PC-9 (cell line): ENCODE measurements at places on chromosomes 4 and X. TPM values are rescaled to one million over a fixed set of nuclear protein-coding genes. Genes with fewer than 3 reads are reported as not detected.

Gene FSTL5
- 23.0 and 29.4 TPM in 2 replicates for total RNA-seq

Gene COL4A5
- 82.3 and 102 TPM in 2 replicates for total RNA-seq

Gene CXorf49
- total RNA-seq, result not detected in 2 replicates

Gene PAGE3
- not detected in 2 replicates for total RNA-seq

Gene IQSEC2
- 45.7 and 49.3 TPM in 2 replicates for total RNA-seq

Gene TKTL2
- not detected in 2 replicates for total RNA-seq

Gene KLHL13
- not detected in 2 replicates for total RNA-seq

Gene FAM149A
- 0.26 and 0.80 TPM in 2 replicates for total RNA-seq

GRCh38 chr4:185238215-185238681, 28.9 kb downstream of the SNX25 start:
- H3K27me3 ChIP-seq, result no peaks in the 10 kb centered on the region
- no peak for DNase-seq
- H3K4me1 ChIP-seq, result peaks cover 20% of the 10 kb centered on the region
- H3K4me3 ChIP-seq, result no peak overlapping the region

DNA sequence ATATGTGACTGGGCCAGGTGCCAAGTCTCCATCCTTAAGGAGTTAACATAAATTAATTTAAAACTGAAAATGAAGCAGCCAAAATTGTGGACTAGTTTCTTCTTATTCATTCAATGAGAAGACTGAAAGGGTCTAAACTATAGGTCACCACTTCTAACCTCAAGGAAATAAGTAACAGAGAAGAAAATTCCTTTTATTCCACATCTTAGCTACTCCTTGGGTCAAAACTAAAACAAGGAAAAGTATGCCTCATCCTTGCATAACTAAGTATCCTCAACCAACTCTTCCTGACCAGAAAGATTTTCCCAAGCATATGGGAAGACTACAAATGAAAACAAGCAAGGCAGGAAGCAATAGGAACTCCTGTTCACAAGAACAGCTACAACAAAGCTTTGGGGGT, 71.2 kb downstream of the ZNF827 start:
- H3K4me3 ChIP-seq, result no peak overlapping the region
- H3K36me3 ChIP-seq, result no peaks in the 10 kb centered on the region
- H3K4me1 ChIP-seq, result no peaks in the 10 kb centered on the region
- no peak overlapping the region for H3K27ac ChIP-seq
- H3K27me3 ChIP-seq, result no peaks in the 10 kb centered on the region
- DNase-seq, result no peak

DNA sequence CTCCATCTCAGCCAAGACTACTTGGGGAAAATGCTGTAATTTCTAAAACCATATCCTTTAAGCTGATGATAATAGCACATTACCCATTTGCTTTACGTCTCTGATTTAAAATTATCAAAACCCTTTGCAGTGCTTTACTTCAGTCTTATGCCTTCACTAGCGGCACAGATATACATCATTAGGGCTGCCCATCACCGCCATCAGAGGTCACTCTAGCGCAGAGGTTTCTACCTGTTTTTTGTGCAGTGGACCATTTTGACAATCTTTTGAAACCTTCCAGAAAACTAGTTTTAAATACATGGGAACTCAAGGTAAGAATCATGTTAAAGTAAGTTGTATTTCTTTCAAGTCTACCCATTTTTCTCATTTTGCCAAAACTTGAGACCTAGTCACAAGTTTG, 592.5 kb downstream of the PPARGC1A start:
- H3K4me1 ChIP-seq, result no peaks in the 10 kb centered on the region
- H3K36me3 ChIP-seq, result no peaks in the 10 kb centered on the region
- H3K4me3 ChIP-seq, result no peak overlapping the region
- no peaks in the 10 kb centered on the region for H3K27me3 ChIP-seq
- no peak overlapping the region for H3K27ac ChIP-seq
- no peak for DNase-seq

DNA sequence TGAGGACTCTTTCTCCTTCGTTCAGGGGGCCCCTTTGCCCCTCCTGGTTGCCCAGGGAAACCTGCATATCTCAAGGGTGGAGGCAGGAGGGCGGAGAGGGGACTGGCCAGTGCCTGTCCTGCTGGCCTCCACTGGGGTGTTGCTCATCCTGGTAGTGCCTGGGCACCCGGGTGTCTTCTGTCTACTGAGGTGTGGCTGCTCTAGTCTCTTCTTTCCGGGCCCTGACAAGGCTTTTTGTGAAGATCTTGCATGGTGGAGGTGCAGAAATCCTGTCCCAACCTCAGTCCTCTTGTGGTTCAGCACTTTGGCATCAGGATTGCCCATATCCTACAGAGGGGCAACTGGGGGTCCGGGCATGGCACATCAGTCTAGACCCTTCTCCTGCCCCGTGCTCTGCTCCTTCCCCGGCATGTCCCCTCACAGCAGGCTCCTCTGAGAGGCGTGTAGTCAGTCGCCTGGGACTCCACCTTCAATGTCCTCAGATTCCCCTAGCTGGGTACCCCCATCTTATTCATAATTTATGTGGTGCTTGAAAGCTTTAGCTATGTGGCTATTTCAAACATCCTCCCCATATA, 1.9 kb downstream of the CCDC110 start:
- H3K4me3 ChIP-seq, result no peak overlapping the region
- no peaks in the 10 kb centered on the region for H3K27me3 ChIP-seq

- no peaks in the 10 kb centered on the region for H3K36me3 ChIP-seq
- no peak overlapping the region for H3K4me3 ChIP-seq
- H3K27me3 ChIP-seq, result no peaks in the 10 kb centered on the region
- H3K4me1 ChIP-seq, result no peaks in the 10 kb centered on the region
- no peak for DNase-seq
Observed at GRCh38 chr4:117868201-117868600, 166.1 kb upstream of the NDST3 start.

GRCh38 chr4:94913316-94913715, 155.6 kb downstream of the BMPR1B start:
- H3K4me3 ChIP-seq, result no peak overlapping the region
- no peak overlapping the region for H3K27ac ChIP-seq
- no peaks in the 10 kb centered on the region for H3K36me3 ChIP-seq
- no peaks in the 10 kb centered on the region for H3K4me1 ChIP-seq

DNA sequence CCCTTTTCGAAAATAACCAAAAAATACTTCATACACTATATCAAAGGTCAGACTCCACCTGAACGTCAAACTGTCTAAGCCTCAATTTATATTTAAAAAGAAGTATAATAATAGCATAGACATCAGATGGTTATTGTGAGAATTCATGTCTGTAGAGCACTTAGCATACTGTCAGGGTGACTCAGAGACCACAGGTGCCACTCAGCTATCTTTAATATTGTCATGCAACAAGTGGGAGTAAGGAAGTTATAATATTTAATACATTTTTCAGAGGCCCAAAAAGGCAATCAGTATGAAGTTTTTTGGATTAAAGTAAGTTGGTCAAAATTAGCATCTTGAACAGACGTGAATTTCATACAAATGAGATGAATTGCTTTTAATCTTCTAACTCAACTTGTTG, 93.3 kb downstream of the PHOX2B start:
- DNase-seq, result peak; percentile 75
- H3K27ac ChIP-seq, result peak overlapping the region; percentile 56
- peaks cover 16% of the 10 kb centered on the region; the same call in 1 of the 2 replicates for H3K36me3 ChIP-seq
- H3K4me3 ChIP-seq, result no peak overlapping the region
- H3K27me3 ChIP-seq, result no peaks in the 10 kb centered on the region

DNA sequence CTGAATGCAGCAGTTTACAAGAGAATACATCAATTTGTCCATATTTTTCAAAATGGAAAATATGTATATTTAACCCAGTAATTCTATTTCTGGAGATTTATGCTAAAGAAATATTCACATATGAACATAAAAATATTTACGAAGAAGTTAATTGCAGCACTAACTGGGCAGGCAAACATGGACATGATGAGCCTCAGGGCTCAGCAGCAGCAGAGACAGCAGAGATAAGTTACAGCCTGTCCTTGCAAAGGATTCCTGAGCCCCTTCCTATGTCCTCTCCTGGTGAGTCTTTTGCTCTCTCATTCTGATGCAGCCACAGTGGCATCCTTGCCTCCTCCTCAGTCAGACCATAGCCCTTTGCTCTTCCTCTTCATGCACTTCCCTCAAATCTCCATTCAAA, 680.6 kb upstream of the CPEB2 start:
- H3K27me3 ChIP-seq, result no peaks in the 10 kb centered on the region
- no peak overlapping the region for H3K4me3 ChIP-seq
- H3K27ac ChIP-seq, result no peak overlapping the region
- no peak for DNase-seq
- H3K4me1 ChIP-seq, result no peaks in the 10 kb centered on the region

GRCh38 chrX:107559506-107559905, 68.8 kb upstream of the PRPS1 start:
- peak; percentile 59 for DNase-seq
- no peak overlapping the region for H3K27ac ChIP-seq
- no peaks in the 10 kb centered on the region for H3K27me3 ChIP-seq
- no peaks in the 10 kb centered on the region for H3K36me3 ChIP-seq

DNA sequence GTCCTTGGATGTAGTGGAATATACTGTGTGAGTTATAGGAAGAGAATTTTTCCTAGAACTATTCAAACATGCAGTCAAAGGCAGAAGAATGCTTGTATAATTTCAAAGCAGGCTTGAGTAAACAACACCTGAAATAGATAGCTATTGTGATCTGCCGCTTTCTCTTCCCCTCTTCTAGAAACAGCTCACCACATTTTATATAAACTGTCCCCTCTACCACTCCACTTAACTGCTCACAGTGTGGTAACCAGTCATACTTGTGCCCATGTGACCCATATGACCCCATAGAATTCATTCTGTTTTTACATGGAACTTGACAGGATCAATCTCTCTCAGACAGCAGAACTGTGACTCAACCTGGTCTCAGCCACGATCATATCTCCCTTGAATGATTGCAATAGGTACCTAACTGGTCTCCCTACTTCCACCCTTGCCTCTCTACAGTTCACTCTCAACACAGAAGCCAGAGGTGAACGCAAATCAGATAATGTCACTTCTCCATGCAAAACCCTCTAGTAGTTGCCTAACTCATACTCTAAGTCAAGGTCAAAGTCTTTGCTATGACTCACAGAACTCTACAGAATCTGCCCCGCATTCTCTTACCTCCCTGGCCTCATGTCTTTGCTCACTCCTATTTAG, 85.6 kb upstream of the EFHC2 start:
- H3K4me1 ChIP-seq, result no peaks in the 10 kb centered on the region; the same call in 1 of the 2 replicates
- H3K27me3 ChIP-seq, result no peaks in the 10 kb centered on the region
- peak; percentile 7 for DNase-seq
- peak overlapping the region; percentile 23; the same call in 1 of the 2 replicates for H3K27ac ChIP-seq
- no peak overlapping the region for H3K4me3 ChIP-seq
- H3K36me3 ChIP-seq, result no peaks in the 10 kb centered on the region

GRCh38 chrX:41441934-41442823, 5.0 kb upstream of the NYX start:
- peak overlapping the region; percentile 36; the same call in 1 of the 2 replicates for H3K4me3 ChIP-seq
- H3K4me1 ChIP-seq, result no peaks in the 10 kb centered on the region
- peak overlapping the region; percentile 65 for H3K27ac ChIP-seq

- no peaks in the 10 kb centered on the region for H3K27me3 ChIP-seq
- H3K36me3 ChIP-seq, result no peaks in the 10 kb centered on the region
- H3K27ac ChIP-seq, result no peak overlapping the region
Observed at GRCh38 chr4:22048323-22048722, 99.8 kb upstream of the KCNIP4 start.

GRCh38 chrX:148555101-148555500, 54.7 kb downstream of the AFF2 start:
- H3K4me3 ChIP-seq, result no peak overlapping the region
- no peak for DNase-seq
- no peaks in the 10 kb centered on the region for H3K4me1 ChIP-seq
- H3K27me3 ChIP-seq, result 0 out of 2 replicates have a peak, but pooled peaks cover 6% of the 10 kb centered on the region
- no peaks in the 10 kb centered on the region for H3K36me3 ChIP-seq

DNA sequence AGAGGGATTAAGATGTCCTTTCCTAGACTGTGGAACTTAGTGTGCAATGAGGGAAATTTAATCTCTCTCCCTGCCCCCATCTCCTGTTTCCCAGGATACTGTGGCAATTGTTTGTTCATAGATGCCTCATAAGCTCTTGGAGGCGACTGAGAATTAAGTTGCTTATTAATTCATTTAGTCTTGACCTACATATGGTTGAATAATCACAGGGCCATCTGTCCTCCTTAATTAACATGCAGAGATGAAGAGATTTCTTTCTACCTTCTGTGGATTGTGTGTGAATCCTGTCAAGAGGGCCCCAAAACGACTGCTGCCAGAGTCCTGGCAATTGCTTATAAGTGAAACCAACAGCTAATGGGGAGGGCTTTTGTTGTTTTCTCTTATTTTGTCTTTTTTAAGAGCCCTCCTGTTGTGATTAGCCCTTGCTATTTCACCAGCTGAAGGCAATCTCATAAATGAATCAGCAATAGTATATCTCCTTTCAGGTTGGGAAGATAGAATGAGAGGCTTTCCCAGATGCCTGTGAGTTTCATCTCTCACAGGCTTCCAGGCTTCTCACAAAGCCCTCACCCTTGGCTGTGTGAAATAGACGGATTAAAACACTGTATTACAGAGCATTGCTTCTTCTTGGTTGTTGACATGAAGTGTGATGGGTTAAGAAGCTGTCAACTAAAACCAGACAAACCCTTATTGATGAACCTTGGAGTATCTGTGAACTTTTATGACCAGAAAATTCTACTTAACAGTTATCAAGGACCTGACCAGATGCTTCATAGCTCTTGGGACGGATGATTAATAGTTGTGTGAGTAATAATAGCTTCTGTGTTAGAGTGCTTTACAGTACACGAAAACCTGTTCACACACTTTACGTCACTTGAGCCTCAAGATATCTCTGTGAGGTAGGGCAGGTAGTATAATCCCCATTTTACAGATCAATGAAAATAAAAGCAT, 58.5 kb downstream of the PGRMC2 start:
- H3K27me3 ChIP-seq, result no peaks in the 10 kb centered on the region
- H3K27ac ChIP-seq, result peak overlapping the region; percentile 51; the same call in 1 of the 2 replicates
- no peaks in the 10 kb centered on the region for H3K36me3 ChIP-seq
- no peak for DNase-seq
- H3K4me1 ChIP-seq, result peaks cover 17% of the 10 kb centered on the region
- no peak overlapping the region for H3K4me3 ChIP-seq

- no peak for DNase-seq
- H3K4me1 ChIP-seq, result no peaks in the 10 kb centered on the region
- 0 out of 2 replicates have a peak, but pooled peaks cover 6% of the 10 kb centered on the region for H3K27me3 ChIP-seq
- no peak overlapping the region for H3K27ac ChIP-seq
Observed at GRCh38 chrX:103927030-103927429, 35.4 kb upstream of the TMSB15B start.

DNA sequence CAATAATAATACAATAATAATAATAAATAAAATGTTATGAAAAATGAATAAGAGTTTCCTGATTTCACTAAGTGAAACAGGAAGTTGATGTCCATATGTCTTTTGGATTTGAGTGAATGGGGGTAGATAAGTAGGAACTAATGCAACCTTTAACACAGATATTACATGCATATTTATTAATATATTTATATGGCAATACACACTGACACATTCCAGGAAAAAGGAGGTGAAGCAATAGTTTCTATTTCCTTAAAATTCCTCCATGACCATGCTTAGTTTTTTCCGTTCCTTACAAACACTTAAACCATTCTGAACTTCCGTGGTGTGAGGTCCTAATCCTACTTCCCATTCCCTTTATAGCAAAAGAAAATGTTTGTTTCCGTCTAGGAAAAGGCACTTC, 48.3 kb downstream of the ATXN3L start:
- H3K36me3 ChIP-seq, result no peaks in the 10 kb centered on the region
- DNase-seq, result no peak

DNA sequence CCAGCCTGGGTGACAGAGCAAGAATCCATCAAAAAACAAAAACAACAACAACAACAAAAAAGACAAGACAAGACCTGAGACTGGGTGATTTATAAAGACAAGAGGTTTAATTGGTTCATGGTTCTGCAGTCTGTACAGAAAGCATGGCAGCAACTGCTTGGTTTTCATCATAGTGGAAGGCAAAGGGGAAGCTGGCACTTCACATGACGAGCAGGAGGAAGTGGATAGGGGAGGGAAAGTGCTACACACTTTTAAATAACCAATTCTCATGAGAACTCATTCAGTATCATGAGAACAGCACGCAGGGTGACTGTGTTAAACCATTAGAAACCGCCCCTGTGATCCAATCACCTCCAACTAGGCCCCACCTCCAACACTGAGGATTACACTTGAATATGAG, 28.4 kb upstream of the SLC10A7 start:
- no peak overlapping the region for H3K27ac ChIP-seq
- H3K4me1 ChIP-seq, result no peaks in the 10 kb centered on the region
- H3K27me3 ChIP-seq, result no peaks in the 10 kb centered on the region
